CD8-positive, alpha-beta memory T cell (primary cell): ENCODE measurements at places on chromosomes 3 and 15. TPM values are rescaled to one million over a fixed set of nuclear protein-coding genes. Genes with fewer than 3 reads are reported as not detected.

KLHL40 gene
- not detected for total RNA-seq

AGBL1 gene
- not detected for total RNA-seq

DCP1A gene
- total RNA-seq: 40.1 TPM

SLC28A2 gene
- not detected for total RNA-seq

ZCWPW2 gene
- 0.20 TPM for total RNA-seq

DNA sequence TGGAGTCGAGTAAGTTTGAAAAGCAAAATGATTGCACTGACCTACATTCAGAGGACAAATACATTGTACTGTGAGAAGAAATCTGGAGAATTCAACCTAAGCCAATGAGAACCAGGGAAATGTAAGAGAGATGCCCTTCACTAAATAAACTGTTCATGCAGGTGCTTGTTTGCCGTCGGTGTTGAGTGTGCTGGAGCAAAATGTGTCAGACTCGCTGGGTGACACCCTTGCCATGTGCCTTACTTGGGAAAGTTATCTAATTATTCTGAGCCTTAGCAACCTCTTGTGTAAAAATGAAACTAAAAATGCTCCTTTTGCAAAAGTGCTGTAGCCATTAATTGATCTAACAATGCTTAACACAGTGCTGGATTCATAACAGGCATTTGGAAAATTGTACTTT, 140.4 kb downstream of the GABRB3 start:
- no peak for DNase-seq

DNA sequence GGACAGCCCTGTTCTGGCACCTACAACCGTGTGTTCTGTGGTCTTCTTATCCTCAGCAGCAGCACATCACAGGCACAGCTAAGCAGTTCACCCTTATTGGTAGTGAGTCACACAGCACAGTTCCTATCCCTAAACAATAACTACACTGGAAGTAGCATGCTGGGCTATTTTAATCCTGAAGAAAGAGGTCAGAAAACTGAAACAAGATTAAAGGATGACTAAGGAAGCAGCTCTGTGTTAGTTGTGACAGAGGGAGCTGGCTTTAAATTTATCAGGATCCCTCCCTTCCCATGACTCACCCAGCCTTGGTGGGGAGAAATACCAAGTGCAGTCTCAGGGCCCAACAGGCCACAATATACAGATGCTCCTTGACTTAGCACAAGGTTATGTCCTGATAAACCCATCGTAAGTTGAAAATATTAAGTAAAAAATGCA, 144.3 kb downstream of the ERC2 start:
- no peak for DNase-seq

DNA sequence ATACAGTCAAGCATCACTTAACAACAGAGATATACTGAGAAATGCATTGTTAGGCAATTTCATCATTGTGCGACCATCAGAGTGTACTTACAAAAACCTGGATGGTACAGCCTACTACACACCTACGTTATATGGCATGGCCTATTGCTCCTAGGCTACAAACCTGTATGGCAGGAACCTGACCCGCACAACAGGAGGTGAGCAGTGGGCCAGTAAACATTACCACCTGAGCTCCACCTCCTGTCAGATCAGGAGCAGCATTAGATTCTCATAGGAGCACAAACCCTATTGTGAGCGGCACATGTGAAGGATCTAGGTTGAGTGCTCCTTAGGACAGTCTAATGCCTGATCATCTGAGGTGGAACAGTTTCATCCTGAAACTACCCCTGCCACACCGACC, 89.7 kb downstream of the SCAPER start:
- DNase-seq: no peak

DNA sequence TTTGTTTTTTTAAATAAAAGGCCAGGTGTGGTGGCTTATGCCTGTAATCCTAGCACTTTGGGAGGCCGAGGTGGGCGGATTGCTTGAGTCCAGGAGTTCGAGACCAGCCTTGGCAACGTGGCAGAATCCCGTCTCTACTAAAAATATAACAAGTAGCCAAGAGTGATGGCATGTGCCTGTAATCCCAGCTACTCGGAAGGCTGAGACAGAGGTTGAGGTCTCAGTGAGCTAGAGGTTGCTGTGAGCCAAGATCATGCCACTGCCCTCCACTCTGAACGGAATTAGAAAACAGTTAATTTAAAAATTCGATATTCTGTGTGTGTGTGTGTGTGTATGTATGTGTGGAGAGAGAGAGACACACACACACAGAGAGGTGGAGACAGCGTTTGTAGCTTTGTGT, 58.8 kb downstream of the TCF12 start:
- no peak for DNase-seq

GRCh38 chr3:10985181-10985580, 7.4 kb upstream of the SLC6A1 start:
- DNase-seq: no peak

GRCh38 chr3:150771600-150771999, 8.6 kb upstream of the SIAH2 start:
- no peak for DNase-seq

GRCh38 chr3:175222356-175222755, 363.2 kb downstream of the NAALADL2 start:
- no peak for DNase-seq

DNA sequence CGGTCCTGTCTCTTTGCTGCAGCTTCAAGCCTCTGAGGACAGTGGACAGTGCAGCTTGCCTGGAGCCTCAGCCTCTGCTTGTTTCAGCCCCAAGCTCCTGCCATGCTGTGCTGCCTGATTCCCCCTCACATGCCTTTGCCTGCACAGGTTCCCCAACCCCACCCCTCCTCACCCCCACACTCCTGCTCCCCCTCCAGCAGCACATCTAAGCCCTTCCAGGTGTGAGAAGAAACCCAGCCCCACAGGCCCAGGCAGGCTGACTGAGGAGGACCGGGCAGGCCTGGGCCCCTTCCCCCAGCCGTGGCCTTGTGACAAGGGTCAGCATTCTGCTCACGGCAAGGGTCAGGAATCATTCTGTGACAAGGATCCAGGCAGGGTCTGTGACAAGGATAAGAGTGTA, 22.8 kb downstream of the VIPR1 start:
- DNase-seq: no peak
